ENCODE measurements at places on chromosomes 1 and 21.

DNA sequence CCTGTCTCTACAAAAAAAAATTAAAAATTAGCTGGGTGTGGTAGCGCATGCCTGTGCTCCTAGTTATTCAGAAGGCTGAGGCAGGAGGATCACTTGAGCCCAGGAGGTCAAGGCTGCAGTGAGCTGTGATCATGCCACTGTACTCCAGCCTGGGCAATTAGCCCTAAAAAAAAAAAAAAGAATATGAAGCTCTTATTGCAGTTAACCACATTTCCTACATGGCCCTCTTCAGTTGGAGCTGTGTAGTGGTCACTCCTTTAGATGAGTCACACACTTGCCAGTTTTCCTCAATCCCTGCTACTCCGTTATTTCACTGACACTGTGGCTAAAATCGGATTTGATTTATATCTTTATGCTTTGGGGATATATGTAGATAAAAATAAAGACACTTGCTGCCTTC lies 11.8 kb downstream of the NFYC start:
- no peak for DNase-seq

- no peak for DNase-seq
Measured at GRCh38 chr1:223682502-223682901, 17.0 kb upstream of the CAPN8 start.

- DNase-seq = no peak
Measured at GRCh38 chr1:89391686-89392085, 27.8 kb downstream of the GBP6 start.

DNA sequence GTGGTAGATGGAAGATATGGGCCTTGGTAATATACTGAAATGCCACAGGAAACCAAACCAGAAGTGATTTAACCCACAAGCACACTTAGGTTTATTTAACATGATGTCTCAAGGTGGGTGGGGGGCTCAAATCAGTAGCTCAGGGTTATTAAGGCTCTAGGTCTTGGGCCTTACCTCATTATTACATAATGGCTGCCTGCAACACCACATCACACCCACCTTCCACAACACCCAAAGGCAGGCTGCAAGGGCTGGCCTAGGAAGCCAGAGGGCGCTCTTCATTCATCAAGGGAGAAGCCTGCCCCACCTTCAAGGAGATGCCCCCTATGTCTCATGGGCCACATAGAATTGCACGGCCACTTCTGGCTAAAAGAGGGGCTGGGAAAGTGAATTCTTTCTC lies 6.0 kb downstream of the TFF1 start:
- no peak for DNase-seq

DNA sequence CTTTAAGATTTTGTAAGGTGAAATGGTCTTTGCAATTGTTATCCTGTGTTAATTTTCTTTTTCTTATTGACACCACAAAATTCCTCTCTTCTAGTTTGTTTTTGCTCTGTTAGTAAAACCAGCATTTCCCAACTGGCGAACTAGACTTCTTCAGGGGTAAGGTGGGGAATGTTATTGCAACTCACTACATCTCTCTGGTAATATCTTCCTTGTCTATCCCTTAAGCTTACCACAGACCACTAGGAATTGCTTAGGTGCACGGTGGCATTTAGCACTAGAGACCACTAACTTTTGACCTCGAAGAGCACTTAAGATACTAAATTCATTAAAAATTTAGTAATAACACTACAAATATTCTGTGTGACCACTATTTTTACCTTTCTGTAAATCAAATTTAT lies 4.2 kb upstream of the COA6 start:
- no peak for DNase-seq

GRCh38 chr1:48248356-48248755 lies 25.8 kb downstream of the SLC5A9 start:
- DNase-seq = no peak

GRCh38 chr1:57845041-57845440 lies 421.2 kb upstream of the DAB1 start:
- DNase-seq = no peak

- DNase-seq = no peak
Measured at GRCh38 chr1:155529929-155530328, 32.7 kb downstream of the ASH1L start.

- DNase-seq = no peak
Measured at GRCh38 chr1:200281201-200281835, 128.5 kb downstream of the ZNF281 start.

- no peak for DNase-seq
Measured at GRCh38 chr1:188499690-188500089, 1670.9 kb downstream of the PLA2G4A start.

DNA sequence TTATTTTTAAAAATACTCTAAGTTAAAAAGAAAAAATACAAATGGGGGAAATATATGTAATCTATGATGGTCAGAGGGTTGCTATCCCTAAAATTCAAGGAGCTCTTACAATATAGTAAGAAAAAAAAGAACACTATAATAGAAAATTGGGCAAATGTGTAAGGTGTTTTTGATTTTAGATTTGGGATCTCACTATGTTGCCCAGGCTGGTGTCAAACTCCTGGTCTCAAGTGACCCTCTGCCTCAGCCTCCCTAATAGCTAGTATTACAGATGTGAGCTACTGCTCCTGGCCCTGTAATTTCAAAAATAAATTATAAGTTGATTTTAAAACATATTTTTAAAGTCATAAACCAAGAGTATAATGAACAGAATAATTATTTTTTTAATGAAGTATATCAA lies 45.9 kb downstream of the CDC42BPA start:
- DNase-seq = no peak

DNA sequence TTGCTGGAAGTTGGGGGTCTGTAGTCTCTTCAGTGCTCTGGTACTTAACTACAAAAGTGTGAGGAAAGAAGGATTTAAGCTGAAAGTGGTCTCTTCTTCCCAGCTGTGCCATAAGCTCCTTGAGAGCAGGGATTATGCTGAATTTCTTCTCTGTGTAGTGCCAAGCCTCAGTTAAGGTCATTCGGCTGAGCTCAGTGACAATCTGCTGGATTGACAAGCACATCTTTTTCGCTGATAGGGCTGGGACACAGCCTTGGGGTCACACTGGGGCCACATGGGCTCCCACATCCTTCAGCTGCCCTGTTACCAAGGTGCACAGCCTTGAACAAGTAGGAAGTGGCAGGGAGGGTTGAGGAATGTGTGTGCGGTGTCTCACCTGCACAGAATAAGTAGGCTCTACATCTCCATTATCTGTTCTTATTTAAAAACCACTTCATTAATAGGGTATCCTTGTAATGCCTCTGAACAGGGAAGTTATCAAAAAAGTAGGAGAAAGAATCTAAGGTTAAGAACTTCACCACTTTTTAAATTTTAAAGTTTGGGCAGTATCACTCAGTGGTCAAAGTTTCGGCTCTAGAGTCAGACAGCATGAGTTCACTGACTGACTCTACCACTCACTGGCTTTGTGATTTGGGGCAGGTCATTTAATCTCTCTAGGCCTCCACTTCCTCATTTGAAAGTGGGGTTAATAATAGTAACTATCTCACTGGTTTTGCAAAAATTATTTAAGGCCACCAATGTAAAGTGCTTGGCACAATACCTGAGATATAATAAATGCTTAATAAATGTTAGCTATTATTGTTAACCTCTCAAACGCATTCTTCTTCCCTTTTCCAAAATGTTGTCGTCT lies 10.3 kb downstream of the ZBTB40 start:
- no peak for DNase-seq

DNA sequence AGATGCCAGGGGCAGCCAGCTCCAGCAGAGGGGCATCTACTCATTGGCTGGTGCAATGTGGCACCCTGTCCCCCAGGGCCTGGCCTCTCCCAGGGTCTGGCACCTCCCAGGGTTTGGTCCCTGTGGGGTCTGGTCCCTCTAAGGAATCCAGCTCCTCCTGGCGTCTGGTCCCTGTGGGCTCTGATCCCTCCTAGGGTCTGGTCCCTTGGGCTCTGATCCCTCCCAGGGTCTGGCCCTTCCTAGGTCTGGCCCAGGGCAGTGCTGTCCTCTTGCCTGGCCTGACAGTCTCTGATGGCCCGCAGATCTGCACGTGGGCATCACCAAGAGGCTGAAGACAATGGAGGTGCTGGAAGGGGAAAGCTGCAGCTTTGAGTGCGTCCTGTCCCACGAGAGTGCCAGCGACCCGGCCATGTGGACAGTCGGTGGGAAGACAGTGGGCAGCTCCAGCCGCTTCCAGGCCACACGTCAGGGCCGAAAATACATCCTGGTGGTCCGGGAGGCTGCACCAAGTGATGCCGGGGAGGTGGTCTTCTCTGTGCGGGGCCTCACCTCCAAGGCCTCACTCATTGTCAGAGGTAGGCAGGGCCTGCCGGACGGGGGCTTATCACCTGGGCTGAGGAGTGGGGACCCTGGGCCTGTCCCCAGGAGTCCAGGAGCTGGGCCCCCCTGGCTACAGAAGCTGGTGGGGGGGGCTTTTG lies 73.9 kb downstream of the OBSCN start:
- DNase-seq = no peak

DNA sequence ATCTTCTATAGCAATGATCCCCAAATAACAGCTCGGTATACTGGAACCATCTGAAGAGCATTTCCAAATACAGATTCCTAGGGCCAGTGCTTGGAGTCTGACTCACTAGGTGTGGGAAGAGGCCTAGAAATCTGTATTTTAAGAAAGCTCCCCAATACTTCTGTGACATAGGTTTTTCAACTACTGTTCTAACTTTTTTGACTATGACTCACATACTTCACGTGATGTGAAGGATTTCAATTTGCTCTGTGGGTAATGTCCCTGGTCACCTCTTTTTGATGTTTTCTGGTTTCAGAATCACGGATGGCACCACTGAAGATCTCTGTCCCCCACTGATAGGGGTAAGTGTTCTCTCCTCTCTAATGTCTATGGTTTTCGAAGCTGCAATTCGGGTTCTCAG lies 11.0 kb downstream of the ORC1 start:
- DNase-seq = no peak

- DNase-seq = no peak
Measured at GRCh38 chr1:204190212-204191211, 5.8 kb downstream of the KISS1 start.

DNA sequence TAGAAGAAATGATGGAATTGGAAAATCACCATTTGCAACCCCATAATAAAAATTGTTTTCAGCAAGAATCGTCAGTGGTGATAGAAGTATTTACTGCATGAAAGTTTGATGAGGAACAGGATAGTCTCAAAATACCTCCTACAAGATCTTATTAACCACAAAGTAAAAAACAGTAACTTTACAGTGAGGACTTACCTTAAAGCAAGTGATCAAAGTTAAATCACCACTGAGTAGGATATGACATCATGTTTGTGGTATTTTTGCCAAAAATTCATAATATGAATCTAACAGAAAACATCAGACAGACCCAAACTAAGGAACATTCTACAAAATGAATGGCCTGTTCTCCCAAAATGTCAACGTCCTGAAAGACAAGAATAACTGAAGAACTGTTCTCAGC lies 19.9 kb downstream of the ALDH9A1 start:
- no peak for DNase-seq

GRCh38 chr21:34120867-34121266 lies 47.5 kb downstream of the MRPS6 start:
- no peak for DNase-seq

- no peak for DNase-seq
Measured at GRCh38 chr1:209266590-209267205, 316.8 kb upstream of the CAMK1G start.

DNA sequence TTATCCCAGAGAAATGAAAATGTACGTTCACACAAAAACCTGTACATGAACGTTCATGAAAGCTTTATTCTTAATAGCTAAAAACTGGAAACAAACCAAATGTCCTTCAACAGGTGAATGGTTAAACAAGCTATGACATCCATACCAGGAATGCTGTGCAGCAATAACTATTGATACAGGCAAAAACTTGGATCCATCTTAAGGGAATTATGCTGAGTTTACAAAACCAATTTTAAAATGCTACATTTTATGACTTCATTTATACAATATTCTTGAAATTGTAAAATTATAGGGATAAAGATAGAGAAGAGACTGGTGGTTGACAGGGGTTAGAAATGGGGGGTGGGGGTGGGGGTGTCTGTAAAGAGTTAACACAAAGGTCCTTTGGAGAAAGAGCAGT lies 280.3 kb downstream of the TGFB2 start:
- no peak for DNase-seq

GRCh38 chr1:89831462-89832120 lies 10.8 kb downstream of the LRRC8D start:
- DNase-seq = no peak

DNA sequence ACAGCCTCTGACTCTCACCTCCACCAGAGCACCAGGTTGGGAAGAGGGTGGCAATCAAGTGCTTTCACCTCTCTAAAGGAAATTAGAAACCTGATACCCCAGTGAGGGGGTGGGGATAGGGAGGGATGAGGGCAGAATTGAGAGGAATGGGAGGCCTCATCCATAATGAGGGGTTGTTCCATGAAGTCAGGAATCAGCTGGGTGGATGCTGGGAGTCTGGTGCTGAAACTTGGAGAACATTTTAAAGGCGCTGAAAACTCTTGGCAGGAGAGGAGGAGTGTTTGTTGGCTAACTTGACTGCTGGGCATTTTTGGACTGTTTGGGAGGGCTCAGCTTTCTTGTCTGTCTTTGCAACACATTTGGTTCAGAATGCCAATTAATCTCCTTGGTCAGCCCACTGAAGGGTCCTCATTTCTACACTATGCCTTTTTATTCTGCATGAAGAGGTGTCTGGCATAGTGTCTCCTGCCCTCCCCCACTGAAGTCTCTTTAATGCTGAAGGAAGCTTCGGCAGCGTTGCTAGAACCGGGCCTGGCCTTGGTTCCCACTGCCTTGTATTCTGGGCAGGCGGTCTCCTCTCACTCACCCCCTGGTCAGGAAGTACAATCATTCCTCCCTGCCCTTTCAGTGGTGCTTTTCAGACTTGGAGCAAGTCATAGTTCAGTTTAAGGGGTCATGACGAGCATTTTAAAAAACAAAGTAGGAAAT lies 2.2 kb downstream of the PHGDH start:
- no peak for DNase-seq

GRCh38 chr1:87346130-87346814 lies 17.6 kb downstream of the LMO4 start:
- no peak for DNase-seq

- DNase-seq = no peak
Measured at GRCh38 chr1:18344755-18345154, 136.0 kb upstream of the KLHDC7A start.

DNA sequence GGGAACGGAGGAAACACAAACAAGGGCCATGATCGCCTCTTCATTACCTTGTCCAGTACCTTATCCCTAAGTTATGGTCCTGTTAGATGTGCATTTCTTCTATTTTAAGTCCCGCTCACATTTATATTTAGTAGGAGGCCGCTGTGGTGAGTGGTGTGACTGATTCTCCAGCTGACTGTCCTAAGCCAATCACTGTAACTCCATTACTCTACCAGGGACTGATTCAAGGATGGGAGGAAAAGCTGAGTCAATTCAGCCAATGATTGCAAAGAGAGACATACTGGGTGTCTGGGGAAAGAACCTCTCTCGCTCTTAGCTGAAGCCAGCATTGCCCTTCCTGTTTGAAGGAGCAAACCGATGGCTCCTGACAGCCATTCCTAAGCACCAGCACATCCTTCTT lies 59.7 kb downstream of the TGFBR3 start:
- no peak for DNase-seq

All from cortex of kidney (tissue), 1 donor.